ENCODE measurements at places on chromosomes 13 and 19. TPM values are rescaled to one million over a fixed set of nuclear protein-coding genes. Genes with fewer than 3 reads are reported as not detected.

GRCh38 chr19:22532388-22533300 is 101.5 kb upstream of the ZNF492 start:
- DNase-seq = no peak

- DNase-seq = no peak
These were observed 251.8 kb downstream of the UQCRFS1 start for GRCh38 chr19:28960986-28961705.

DNA sequence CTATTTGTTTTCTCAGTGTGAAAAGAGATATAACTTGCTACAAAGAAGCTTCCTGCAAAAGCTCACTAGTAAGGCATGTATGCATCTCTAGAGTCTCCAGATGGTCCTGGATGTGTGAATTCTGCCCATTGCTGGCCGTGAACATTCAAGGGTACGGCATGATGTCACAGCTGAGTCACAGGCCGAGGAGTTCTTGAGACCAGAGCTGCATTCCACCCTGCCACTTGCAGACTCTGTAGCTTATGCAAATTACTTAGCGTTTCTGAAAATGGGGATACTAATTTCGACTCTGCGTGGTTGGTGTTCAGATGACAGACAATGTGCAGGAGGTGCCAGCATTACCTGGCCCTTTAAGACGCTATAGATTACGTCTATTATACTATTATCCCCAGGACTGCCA is 470.7 kb downstream of the ZNF536 start:
- DNase-seq = no peak

DNA sequence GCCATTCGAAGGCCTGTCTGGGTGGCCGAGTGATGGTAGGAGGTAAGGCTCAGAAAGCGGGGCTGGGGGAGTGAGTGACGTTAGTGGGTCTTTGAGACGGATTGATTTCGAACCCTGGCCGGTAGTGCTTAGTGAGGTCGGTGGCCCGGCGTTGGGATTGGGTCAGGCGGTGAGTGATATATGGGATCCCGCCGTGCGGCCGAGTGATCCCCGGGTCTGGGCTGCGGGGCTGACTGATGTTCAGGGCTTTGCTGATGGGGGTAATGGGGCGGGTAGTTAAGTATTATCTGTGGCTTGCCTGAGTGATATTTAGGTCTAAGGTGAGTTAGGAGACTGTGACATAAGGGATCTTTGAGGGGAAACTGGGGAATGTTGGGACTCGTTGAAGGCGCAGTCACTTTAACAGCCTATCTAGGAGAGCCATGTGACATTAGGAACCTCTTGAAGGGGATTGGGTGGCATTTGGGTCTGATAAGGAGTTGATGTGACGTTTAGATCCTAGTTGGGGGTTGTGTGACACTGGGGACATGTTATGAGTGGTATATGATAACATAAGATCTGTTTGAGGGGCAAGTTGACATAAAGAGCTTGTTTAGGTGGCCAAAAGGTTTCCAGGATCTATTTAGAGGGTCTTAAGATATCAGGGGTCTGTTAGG is 543 bp downstream of the PSMC4 start:
- no peak for DNase-seq

- DNase-seq = no peak
These were observed 1001.7 kb downstream of the PCDH17 start for GRCh38 chr13:58633226-58633625.

DNA sequence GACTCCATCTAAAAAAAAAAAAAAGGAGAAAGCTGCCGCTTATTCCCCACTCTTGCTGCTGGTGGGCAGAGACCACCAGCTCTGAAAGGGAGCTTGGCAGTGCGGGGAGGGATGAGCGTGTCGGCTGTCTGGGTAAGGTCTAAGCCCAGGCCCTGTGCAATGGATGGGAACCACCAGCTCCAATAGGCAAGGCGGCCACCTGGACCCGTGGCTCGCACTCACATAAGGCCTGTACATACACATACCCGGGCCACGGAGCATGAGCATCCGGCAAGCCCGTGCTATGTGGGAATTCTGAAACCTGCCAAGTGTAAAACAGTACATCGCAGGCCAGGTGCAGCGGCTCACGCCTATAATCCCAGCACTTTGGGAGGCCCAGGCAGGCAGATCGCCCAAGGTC is 56.6 kb upstream of the USE1 start:
- no peak for DNase-seq

DNA sequence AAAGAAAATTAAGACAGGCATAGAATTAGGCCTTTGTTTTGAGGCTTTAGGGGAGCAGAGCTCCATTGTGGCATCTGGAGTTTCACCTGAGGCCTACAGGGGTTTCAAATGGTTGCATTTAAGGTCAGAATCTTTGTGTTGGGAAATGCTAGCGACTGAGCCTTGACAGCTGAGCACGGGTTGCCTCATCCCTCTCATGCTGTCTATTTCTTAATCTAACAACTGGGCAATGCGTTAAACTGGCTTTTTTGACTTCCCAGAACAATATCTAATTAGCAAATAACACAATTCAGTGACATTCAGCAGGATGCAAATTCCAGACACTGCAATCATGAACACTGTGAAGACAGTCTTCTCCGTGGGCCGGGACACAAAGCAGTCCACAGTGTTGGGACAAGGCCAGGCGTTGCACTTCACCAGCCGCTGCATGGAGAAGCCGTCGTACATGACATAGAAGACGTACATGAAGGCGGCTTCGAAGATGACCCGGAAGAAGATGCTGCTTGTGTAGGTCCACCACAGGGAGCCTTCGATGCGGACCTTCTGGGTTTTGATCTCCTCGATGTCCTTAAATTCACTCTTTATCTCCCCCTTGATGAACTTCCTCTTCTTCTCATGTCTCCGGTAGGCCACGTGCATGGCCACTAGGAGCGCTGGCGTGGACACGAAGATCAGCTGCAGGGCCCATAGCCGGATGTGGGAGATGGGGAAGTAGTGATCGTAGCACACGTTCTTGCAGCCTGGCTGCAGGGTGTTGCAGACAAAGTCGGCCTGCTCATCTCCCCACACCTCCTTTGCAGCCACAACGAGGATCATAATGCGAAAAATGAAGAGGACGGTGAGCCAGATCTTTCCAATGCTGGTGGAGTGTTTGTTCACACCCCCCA is 3.8 kb downstream of the GJB2 start:
- DNase-seq = peak; percentile 20

DNA sequence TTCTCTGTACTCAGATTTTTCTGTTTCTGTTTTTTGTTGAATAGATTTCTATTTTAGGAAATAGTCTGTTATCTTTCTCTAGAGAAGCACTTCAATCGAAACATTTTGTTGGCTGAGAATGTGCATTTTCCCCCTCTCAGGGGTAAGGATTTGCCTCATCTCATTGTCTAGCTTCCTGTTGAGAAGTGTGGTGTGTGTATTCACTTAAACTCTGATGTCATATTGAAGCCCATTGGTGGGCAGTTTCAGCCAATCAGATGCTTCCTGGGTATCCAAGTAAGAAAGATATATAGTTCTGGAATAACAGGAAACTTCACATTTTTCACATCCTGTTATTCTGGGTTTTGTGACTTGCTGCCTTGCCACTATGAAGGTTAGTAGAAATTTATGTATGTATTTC is 87.6 kb downstream of the ARHGEF7 start:
- DNase-seq = peak; percentile 51

- no peak for DNase-seq
These were observed 623.4 kb downstream of the PCDH17 start for GRCh38 chr13:58254943-58255342.

DNA sequence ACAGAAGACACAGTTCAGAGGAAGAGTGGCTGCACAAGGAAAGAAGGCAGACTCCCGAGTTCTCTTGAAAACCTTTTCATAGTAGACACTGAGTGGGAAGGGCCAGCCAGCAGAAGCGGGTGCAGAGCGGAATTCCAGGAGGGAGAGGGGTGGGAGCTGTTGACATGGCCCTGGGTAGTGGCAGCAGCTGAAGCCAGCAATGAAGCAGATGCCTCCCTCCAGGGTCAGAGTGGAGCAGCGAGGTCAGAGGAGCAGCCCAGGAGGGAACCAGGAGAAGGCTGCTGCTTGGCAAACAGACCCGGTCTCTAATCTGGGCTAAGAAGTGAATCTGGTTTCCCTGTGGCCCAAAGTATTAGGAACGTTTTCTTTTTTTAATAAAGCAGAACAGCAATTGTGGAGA is 73.9 kb upstream of the SPATA13 start:
- no peak for DNase-seq

GRCh38 chr19:29682236-29682895 is 17.1 kb downstream of the PLEKHF1 start:
- no peak for DNase-seq

GRCh38 chr13:32285633-32285965 is 29.6 kb downstream of the ZAR1L start:
- DNase-seq = no peak

DNA sequence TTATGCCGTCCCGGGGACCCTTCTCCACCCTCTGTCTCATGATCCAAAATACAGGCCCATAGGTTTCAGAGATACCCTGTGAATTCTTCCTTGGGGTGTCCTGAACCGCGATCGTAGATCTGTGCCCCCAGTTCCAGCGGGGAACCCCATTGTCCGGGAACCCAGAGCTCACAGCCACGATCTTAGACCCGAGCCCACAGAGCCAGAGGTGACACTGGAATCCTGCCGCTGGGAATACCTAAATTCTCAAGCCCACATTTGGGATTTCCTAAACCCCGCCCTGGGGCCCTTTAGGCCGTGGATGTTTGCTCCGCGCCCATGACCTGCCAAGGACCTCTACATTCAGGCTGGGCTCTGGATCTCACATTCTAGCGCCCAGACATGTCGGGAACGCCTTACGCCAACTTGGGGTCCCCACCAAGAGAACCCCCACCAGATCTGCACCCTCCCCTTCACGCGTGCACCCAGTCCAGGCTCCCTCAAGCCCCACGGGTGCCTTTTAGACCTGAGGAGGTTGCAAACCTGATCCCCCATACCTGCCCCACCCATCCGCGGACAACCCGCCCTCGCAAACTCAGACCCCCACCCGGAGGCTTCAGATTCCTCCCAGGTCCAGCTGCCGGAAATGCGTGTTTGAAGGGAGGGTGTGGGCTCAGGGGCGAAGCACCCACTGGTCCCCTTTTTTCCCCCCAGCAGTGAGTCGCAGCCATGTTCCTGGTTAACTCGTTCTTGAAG is 605 bp downstream of the CAPNS1 start:
- DNase-seq = peak; percentile 58

- no peak for DNase-seq
These were observed 36.5 kb upstream of the ZNRF4 start for GRCh38 chr19:5418677-5419076.

DNA sequence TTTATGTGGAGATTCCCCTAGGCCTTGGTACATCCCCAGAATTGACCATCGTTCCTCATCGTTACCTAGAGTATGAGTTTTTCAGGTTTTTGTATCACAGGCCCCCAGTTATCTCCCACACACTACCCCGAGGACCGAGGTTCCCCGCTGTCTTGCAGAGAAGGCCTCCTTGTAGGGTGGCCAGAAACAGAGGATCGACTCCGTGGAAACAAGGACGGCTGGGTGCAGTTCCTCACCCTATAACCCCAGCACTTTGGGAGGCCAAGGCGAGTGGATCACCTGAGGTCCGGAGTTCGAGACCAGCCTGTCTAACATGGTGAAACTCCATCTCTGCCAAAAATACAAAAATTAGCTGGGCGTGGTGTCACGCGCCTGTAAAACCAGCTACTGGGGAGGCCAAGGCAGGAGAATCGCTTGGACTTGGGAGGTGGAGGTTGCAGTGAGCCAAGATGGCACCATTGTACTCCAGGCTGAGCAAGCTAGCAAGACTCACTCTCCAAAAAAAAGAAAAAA is 720 bp downstream of the ADAT3 start:
- DNase-seq = no peak

- DNase-seq = no peak
These were observed 273.4 kb upstream of the MIR17HG start for GRCh38 chr13:91074091-91074490.

- no peak for DNase-seq
These were observed 3.6 kb downstream of the CDC42EP5 start for GRCh38 chr19:54469496-54469934.

DNA sequence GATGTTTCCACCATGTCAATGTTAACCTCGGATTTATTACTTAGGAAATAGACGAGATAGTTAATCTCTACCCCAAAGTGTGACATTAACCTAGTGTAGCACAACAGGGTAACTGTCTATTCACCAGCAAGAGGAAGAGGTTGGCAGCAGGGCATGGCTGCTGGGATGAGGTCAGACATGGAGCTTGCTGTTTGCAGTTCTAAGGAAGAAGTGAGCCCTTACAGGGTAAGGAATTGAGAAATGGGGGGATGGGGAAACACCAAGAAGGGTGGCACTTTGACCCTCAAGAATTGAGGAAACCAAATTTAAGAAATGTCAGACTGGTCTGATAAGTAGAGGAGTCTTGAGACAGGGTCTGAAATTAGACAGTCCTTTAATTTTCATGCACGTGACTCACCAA is 62.4 kb downstream of the MBD3L2B start:
- no peak for DNase-seq

LIM2 gene
- total RNA-seq = not detected

MIR17HG gene
- total RNA-seq = 12.9 TPM

ITGBL1 gene
- not detected for total RNA-seq

HIF3A gene
- total RNA-seq = not detected

EDNRB gene
- total RNA-seq = not detected

LRRC63 gene
- 0.32 TPM for total RNA-seq

TPGS1 gene
- 5.1 TPM for total RNA-seq

MEIS3 gene
- not detected for total RNA-seq

TEX29 gene
- 0.81 TPM for total RNA-seq

SSC5D gene
- 0.25 TPM for total RNA-seq

All from activated naive CD4-positive, alpha-beta T cell treated with anti-CD3 and anti-CD28 coated beads for 36 hours (primary cell).